Left cardiac atrium (tissue), 4 donors: ENCODE measurements at places on chromosomes 2 and 18. TPM values are rescaled to one million over a fixed set of nuclear protein-coding genes. Genes with fewer than 3 reads are reported as not detected.

CABYR gene
- 0.86 TPM for total RNA-seq

GALNT14 gene
- 0.76 TPM for total RNA-seq

TMEM178A gene
- 2.0 TPM for total RNA-seq

IL1B gene
- total RNA-seq, result 0.59 TPM

METTL4 gene
- total RNA-seq, result 6.8 TPM

ATG4B gene
- total RNA-seq, result 43.0 TPM

DAW1 gene
- total RNA-seq, result 0.21 TPM

DCDC2C gene
- not detected for total RNA-seq

TMEFF2 gene
- total RNA-seq, result 0.08 TPM

ASXL3 gene
- total RNA-seq, result 4.5 TPM

TUBA3D gene
- 8.5 TPM for total RNA-seq

SFXN5 gene
- total RNA-seq, result 10.5 TPM

C2orf78 gene
- total RNA-seq, result not detected

LRP1B gene
- 1.2 TPM for total RNA-seq

C1QL2 gene
- not detected for total RNA-seq

DNER gene
- total RNA-seq, result 32.9 TPM

SLC8A1 gene
- 590 TPM for total RNA-seq
